ENCODE measurements at places on chromosomes 12 and 14.

GRCh38 chr12:109258607-109259544, 50.2 kb downstream of the FOXN4 start:
- DNase-seq: no peak

GRCh38 chr12:24246934-24247333, 297.5 kb upstream of the SOX5 start:
- DNase-seq: no peak

GRCh38 chr12:15074351-15074750, 101.5 kb downstream of the PDE6H start:
- DNase-seq: no peak

DNA sequence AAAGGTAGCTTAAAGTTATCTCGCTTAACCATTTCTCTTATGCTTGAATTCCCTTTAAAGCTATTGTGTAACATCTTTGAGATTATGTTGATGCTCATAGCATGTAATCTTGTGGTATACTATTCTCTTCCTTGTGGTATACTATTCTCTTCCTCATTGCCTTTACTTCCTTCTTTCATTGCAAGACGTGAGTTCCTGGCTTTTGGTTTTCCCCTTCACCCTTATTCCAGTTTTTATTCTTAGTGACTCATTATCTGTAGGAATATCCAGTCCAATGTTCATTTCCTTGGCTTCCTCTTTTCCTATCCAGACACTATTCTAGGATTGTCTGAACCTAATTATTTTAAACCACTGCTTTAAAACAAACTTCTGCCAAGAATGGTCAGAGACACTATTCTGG, 564.0 kb downstream of the CCER1 start:
- DNase-seq: no peak

GRCh38 chr12:51883998-51884675, 3.8 kb upstream of the ANKRD33 start:
- DNase-seq: no peak

DNA sequence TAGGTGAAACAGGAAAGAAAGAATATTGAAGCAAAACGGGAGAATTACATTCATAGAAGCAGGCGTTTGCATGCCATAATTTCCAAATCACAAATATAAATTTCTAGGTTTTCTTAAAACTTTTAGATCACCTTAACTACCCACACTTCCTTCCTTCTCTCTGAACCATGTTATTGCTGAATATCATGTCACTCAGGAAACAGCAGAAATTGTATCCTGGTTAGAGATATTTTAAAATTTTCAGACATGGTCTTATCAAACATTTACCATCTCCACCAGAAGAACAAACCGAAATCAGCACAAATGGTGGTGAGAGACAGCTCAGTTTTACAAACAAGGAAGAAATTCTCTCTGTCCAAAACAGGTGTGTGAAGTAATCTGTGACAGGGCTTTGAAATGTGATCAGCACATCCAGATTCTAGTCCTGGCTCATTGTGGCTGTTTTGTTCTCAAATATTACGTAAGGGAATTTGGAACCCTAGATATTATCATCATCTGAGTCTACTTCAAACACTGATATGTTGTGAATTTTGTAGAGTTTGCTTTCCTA, 16.3 kb downstream of the TESPA1 start:
- DNase-seq: no peak

DNA sequence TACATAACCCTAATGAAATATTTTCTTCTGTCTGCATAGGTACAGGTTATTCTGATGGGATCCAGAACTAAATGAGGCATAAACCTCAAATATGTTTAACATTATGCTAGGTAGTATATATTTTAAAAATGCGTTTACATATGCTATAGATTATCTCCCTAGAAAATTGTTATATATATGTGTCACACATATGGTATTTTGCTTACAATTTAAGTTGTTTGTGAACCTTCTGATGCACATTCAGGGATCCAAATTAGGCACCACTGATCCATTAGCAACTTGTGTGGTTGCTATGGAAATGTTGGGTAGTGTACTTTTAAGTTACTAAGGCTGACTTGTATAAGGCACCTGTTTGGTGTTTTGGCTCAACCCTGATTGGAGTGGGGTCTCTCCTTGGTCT, 456.7 kb downstream of the AEBP2 start:
- DNase-seq: no peak

- no peak for DNase-seq
Observed at GRCh38 chr12:14410841-14411569, 45.5 kb downstream of the ATF7IP start.

GRCh38 chr14:89255852-89256251, 161.2 kb downstream of the FOXN3 start:
- no peak for DNase-seq

- DNase-seq: no peak
Observed at GRCh38 chr12:103326190-103326589, 169.6 kb downstream of the C12orf42 start.

GRCh38 chr12:110883251-110883650, 36.5 kb downstream of the CCDC63 start:
- DNase-seq: no peak

All from right renal pelvis (tissue), 4 donors.